SHP77 (cell line): ENCODE measurements at places on chromosomes 12 and 14.

DNA sequence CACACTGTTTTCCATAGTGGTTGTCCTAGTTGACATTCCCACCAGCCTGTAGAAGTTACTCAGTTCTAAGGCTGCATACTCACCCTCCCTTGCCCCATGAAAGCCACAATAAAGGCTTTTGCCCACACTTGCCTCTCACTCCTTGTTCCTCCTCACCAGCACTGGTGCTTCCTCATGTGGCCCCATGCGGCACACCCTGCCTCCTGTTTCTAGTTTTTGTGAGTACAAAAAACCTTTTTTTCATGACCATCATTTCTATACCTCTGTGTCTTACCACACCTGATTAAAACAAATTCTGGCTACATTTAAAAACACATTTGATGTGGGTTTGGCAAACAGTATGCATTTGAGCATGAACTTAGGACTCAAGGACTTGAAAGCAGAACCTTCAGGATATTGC is 40.7 kb upstream of the RIN3 start:
- DNase-seq, result no peak

DNA sequence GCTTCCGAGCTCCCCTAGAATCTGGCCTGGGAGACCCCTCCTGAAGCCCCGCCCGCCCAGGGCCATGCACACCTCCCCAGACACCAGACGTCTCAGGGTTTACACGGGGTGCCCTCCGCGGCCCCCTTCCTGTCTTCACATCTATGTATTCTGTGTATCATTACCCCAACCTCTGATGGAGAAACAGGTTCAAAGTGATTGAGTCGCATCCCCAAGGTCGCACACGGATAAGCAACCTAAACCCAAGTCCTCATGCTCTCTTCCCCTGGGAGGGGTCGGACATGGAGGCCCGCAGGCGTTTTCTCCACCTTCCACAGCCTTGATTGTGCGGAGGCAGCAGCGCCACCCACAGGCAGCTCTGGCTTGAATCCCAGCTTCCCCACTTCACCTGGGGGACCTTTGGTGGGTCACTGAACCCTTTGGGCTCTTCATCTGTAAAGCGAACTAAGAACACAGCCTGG is 237.3 kb downstream of the BCL11B start:
- no peak for DNase-seq

DNA sequence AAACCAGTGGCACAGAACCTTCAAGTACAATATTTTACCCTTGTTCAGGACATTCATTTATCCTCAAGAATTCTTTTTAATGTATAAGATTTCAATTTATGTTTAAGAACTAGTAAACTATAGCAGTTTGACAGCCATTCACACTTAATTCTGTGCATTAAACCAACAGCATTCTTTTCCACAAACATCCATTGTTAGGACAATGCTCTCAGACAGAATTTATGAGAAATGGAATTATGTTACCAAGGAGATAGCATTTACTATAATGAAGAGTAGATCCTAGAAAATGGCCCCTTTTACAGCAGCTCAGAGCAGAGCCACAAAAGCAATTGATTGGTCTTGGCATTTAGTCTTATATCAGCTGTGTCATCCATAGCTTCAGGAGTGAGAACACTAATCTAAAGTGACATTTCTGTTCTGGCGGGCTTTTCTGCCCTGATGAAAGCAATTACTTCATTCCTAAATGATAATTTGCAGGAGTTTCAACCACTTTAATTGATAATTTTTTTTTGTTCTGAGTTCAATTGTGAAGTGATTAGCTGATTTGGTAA is 268.9 kb downstream of the NPAS3 start:
- no peak for DNase-seq

GRCh38 chr12:62629413-62629812 is 162.8 kb downstream of the MON2 start:
- no peak for DNase-seq

DNA sequence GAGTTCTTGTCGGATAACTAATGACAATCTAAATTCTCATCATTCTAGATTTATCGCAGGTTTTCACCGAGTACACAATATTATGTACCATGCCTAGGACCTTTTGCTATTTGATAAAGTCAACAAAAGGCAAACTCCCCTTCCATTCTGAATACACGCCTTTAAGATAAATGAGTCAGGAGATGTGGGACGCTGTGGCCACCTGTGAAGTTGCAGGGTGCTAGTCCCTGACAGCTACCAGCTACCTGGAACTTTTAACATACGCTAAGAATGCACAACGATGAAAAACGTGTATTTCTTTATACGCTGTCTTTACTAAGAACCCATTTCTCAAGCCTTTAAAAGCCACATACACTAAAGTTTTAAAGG is 678 bp downstream of the MDM1 start:
- no peak for DNase-seq

- no peak for DNase-seq
Observed at GRCh38 chr14:91245029-91245428, 525 bp upstream of the GPR68 start.

GRCh38 chr12:123026094-123026853 is 45.8 kb downstream of the ARL6IP4 start:
- DNase-seq, result no peak

- DNase-seq, result no peak
Observed at GRCh38 chr14:51895375-51895774, 35.0 kb downstream of the GNG2 start.

DNA sequence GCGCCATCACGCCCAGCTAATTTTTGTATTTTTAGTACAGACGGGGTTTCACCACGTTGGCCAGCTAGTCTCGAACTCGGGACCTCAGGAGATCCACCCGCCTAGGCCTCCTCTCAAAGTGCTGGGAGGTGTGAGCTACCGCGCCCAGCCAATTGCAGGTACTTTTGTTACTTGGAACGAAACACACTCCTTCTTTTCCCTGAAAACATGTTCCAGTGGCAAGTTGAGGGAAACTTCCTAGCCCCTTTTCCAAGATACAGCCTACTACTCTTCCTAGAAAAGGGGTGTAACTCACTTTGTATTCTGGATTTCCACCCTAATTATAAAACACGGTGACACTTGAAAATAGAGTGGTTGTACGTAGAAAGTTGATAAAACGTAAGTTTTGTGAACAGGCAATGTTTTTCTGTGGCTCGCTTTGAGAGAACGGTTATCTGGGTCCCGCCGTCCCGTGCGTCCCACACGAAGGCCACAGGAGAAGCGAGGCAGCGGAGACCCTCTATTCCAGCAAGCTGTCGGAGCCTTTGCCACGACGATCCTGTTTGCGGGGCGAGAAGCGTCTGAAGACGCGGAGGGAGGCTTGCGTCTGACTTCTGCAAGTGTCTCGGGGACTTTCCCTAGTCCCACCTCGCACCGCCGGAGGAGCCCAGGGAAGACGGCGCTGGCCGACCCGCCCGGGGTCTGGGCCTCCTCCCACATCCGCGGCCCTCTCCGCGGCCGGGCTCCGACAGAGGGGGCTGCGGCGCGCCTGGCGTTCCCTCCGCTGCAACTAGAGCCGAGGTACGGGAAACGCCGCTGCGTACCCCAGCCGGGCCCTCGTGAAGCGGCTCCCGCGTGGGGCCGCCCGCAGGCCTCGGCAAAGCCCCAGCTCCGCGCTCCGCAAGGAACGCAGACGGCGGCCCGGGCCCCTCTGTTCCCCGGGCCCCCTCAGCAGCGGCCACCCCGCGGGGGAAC is 745 bp downstream of the CDCA4 start:
- no peak for DNase-seq

GRCh38 chr12:122407208-122407607 is 15.3 kb downstream of the CLIP1 start:
- no peak for DNase-seq

GRCh38 chr14:23169622-23170021 is 13.8 kb downstream of the SLC7A8 start:
- no peak for DNase-seq

DNA sequence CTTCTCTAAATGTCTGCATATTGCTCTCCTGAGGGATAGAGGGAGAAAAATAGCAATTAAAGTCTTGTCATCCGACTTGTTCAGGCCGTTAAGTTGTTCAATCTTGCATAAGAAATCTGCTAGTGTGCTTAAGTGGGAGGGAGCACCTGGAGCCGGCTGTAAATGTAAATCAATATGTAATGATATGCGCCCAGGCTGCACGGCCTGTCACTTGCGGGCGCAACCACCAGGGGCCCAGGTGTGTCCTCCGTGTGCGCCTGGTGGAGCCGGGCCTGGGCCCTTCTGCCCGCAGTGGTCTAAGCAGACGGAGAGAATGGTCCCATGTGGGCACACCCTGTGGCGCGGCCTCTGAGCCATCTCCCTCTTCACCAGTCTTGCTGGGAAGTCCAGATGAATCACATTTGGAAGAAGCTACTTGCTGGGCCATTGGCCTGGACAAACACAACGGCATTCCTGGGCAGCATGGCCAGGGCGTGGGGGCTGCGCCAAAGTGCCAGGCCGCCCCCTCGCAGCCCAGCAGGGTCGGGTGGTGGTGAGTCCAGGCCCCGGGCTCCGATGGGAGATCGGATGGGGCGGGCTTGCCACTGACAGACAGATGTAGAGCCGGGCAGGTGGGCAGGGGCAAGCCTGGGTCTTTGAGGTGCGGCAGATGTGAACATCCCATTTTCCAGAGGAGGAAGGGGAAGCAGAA is 193.3 kb upstream of the C14orf180 start:
- DNase-seq, result no peak

DNA sequence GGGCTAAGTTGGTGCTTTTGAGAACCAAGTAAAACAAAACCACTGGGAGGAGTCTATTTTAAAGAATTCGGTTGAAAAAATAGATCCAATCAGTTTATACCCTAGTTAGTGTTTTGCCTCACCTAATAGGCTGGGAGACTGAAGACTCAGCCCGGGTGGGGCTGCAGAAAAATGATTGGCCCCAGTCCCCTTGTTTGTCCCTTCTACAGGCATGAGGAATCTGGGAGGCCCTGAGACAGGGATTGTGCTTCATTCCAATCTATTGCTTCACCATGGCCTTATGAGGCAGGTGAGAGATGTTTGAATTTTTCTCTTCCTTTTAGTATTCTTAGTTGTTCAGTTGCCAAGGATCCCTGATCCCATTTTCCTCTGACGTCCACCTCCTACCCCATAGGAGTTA is 1.8 kb upstream of the RAB5B start:
- no peak for DNase-seq

- no peak for DNase-seq
Observed at GRCh38 chr14:50103558-50103957, 12.8 kb downstream of the VCPKMT start.

DNA sequence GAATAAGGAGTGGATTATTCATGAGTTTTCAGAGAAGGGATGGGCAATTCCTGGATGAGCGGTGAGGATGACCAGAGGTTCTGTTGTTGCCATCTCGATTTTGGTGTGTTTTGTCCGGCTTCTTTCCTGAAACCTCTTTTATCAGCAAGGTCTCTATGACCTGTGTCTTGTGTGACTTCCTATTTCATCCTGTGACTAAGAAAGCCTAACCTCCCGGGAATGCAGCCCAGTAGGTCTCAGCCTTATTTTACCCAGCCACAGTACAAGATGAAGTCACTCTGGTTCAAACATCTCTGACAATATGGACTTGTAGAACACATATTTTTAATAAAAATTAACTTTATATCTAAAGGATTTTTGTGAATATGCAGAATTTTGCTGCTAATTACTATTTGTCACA is 716.4 kb downstream of the FSCB start:
- no peak for DNase-seq
